NCI-H1105 treated with DMSO at 0.1 percent for 48 hours (cell line): ENCODE measurements at places on chromosomes 12 and 14.
A peak's percentile ranks its signal among the peaks of the same experiment; 100 is the strongest.

DNA sequence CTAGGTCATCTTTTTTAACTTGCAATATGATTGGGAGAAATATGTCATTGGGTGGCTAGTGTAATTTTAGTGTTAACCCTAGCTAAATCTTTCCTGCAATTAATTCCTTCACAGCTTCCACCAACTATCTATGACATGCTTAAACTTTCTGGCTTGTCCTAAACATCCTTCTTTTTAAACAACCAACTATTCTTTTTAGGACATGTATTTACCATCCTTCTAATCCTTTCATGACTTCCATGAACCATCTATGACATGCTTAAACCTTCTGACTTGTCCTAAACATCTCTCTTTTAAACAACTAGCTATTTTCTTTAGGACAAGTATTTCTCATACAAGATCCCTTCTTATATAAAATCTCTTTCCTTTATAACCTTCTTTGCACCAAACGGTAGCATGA, 179.6 kb upstream of the PDZRN4 start:
- no peak for DNase-seq

- DNase-seq, result no peak
Observed at GRCh38 chr12:133234971-133235370, 706 bp downstream of the ANHX start.

- DNase-seq, result peak; percentile 24
Observed at GRCh38 chr12:6778217-6778573, 5.9 kb downstream of the LAG3 start.

GRCh38 chr14:85417396-85417795, 112.5 kb upstream of the FLRT2 start:
- no peak for DNase-seq

- no peak for DNase-seq
Observed at GRCh38 chr12:108629824-108630476, 3.7 kb downstream of the SELPLG start.

DNA sequence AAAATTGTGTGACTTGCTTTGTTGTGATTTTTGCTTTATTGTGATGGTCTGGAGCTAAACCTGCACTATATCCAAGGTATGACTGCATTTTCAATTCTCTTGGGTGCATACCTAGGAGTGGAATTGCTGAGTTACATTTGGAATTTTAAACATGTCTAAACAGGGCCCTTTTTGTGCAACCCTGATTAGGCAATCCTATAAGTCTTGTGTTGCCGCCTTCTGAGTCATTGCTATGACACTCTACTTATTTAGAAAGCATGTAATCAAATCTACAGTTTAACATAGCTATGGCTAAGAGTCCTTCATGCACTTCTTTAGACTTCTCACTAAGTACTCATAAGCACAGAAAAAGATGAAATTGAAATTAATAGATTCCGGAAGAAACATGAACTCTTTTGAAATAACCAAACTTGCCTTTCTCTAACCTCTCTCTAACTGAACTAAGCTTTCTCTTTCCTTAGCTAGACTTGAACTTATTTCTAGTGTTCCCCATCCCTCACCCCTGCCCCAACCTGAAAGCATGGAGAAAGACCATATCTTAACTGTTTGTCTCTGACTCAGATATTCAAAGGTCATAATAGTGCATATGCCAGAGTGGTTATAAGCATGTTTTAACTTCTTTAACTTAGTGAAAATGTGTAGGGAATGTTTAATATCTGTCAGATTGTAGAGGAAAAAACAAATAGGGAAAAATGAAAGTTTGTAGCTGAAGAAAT, 203.0 kb downstream of the SNAPC1 start:
- no peak for DNase-seq

- DNase-seq, result no peak
Observed at GRCh38 chr12:55695349-55695748, 12.4 kb downstream of the ITGA7 start.

- no peak for DNase-seq
Observed at GRCh38 chr14:72945356-72946027, 19.2 kb downstream of the DCAF4 start.

DNA sequence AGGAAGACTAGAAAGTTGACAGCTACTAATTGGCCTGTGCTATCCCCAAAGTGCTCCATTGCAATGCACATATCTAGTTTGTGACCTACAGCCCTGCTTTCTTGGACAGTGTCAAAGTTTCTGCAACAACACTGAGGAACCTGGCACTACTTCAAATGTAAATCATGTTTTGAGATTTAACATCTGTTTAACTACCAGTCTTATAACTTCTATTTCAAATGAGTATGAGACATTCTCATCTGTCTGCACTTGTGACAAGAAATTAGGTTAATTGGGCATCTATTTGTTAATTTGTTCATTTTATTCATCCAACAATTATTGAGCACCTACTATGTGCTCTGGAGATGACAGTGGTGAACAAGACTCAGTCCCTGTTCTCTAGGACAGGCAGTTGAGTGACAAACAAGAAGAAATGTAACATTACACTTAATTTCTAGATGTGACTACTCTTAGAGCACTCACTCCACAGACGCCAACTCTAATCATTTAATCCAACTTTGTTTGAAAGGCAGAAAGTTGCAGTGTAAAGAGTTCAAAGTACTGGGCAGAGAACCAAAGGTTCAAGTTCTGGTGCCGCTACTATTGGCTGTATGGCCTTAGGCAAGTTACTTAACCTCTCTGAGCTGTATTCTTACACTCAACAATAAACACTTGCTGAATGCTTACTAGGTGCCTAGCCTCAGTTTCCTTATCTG, 74.8 kb downstream of the HECTD4 start:
- no peak for DNase-seq

GRCh38 chr14:33945210-33946088, 5.4 kb downstream of the EGLN3 start:
- no peak for DNase-seq

GRCh38 chr14:91009501-91010152, 50.8 kb downstream of the RPS6KA5 start:
- DNase-seq, result no peak

- no peak for DNase-seq
Observed at GRCh38 chr14:99562856-99563748, 40.9 kb downstream of the CCDC85C start.

- peak; percentile 29 for DNase-seq
Observed at GRCh38 chr12:107092669-107093416, 506 bp downstream of the CRY1 start.

GRCh38 chr12:94460616-94460959, 921 bp upstream of the CEP83 start:
- DNase-seq, result no peak

- DNase-seq, result no peak
Observed at GRCh38 chr12:23446746-23447145, 502.7 kb downstream of the SOX5 start.

- no peak for DNase-seq
Observed at GRCh38 chr12:32027684-32028365, 68.6 kb downstream of the RESF1 start.

DNA sequence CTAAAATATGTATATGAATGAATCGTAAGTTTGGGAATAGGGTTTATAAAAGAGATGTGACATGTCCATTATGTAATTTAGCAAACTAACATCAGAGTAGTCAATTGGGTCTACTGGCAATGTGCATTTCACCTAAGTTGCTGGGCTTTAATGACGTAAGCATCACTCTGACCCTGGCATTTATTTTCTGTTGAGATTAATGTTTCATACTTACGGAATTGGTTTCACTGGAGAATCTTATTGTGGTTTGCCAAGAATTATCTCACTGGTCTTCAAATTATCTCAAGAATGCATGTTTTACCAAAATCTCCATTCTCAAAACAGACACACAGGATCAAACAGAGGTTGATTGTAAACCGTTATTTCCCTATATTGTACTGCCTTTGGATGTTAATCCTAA, 437.1 kb downstream of the NPAS3 start:
- no peak for DNase-seq

DNA sequence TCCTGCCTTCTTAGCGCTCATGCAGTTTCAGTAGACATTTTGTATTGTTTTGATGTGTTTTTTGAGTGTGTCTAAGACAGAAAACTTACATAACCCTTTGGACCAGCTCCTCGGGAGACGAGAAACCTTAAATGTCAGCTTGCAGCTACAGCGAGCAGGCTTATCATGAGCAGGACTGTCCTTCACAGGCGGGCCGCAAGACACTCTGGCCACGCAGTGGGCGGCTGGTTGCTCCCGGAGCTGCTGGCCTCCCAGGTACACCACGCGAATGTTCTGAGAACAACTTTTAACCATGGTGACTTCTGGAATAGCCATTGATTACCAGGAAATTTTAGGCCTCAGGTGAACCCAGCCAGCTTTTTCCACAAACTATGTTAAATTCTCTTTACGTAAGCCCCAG, 164.1 kb upstream of the DIO3 start:
- DNase-seq, result no peak

- DNase-seq, result peak; percentile 82
Observed at GRCh38 chr12:6285063-6285477, 25.4 kb upstream of the PLEKHG6 start.

DNA sequence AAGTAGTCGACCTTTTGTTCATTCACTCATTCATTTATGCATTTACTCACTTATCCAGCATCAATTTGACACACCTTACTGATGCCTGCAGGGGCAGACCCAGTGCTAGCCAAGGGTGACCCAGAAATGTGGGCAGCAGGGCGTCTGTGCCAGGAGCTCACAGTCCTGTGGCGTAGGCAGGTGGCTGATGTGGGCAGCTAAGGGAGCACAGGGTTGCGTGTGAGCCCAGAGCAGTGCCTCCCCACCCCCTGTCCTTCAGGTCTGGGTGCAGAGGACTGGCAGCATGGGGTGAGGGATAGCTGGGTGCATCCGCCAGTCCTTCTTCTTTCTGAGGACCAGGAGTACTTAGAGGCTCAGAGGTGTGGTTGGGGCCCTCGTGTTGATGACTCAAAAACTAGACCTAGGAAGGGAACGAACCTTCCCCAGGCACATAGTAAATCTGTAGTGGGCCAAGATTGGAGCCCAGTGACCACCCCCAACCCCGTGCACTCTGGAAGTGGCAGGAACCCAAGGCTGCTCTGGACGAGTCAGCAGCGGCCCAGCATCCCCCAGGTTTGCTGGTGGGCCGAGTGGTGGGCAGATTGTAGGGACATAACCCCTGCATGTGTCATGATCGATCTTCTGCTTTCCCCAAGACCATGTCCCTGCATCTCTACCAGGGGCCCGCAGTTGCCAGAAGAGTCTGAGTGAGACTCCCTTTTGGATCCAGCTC, 63.9 kb downstream of the BEGAIN start:
- no peak for DNase-seq

DNA sequence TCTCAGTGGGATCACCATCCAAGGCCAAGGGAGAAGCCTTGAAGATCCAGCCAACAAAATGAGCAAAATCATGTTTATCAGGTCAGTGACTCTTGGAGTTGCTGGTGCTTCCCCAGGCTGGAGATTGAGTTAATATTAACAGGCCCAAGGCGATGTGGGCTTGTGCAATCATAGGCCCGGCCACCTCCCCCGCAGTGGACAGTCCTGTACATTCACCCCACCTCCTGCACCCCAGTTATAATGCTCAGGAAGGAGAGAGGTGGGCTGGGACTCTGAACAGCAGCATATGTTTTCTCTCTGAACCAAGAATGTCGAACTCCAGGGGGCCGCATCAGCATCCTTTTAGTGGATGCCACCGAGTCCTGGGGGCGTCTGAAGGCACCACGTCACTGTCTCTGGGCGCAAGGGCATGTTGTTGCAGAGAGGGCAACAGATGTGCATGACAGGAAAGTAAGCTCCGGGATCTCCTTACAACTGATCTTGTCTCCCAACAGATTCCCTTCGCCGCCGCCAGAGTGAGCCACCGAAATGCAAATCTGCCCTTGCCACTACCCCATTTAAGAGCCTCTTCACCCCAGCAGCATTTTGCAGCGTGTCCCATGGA, 32.2 kb upstream of the SERPINA6 start:
- no peak for DNase-seq

- no peak for DNase-seq
Observed at GRCh38 chr12:131128556-131128955, 174.8 kb downstream of the ADGRD1 start.

DNA sequence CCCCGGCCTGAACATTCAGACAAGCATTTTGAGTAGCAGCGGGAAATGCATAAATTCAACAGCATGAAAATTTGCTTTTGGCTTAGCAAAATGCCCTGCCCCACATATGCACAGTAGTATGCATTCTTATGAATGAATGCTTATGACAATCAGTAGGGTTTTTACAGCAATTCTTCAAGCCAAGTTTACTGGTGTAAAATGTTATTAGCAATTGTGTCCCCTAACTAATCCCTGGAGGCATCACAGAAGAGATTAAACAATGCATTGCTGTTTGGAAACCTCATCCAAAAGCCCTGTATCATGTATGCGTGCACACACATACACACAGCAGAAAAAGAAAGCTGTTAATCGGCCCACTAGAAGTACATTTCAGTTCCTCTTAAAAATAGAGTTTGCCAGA, 406.5 kb downstream of the LRIG3 start:
- DNase-seq, result no peak

GRCh38 chr12:112892856-112893255, 13.9 kb upstream of the OAS1 start:
- no peak for DNase-seq

- no peak for DNase-seq
Observed at GRCh38 chr12:106082216-106083175, 56.3 kb downstream of the NUAK1 start.

DNA sequence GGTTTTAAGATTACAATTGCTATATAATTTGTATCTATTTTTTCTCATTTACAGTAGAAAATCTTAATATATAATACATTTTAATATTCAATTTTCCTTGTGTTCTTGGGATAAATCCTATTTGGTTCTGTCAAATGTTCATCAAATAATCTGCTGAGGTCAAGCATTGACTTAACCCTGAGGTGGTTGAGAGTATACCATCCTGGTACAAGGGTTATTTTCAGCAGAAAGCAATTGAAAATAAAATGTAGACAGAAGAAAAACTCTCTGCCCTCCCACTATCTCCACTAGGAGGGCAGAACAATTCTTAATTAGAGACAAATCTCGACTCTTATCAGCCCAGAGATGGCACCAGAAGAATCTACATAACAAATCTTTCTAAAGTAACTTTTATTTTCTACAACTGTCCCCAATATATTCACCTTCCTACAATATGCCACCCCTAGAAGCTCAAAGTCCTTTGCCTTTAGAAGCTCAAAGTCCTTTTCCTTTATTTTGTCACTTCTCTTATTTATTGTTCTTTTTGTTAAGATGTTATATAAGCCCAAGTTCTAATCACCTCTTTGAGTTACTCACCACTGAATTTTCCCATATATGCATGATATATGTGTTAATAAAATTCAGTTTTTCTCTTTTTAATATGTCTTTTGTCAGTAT, 57.9 kb upstream of the ERGIC2 start:
- no peak for DNase-seq
